Activated T-helper 17 cell treated with anti-CD3 and anti-CD28 coated beads, Interleukin-2, amount 50 U/mL, for 72 hours (primary cell): ENCODE measurements at places on chromosomes 16 and 17. TPM values are rescaled to one million over a fixed set of nuclear protein-coding genes. Genes with fewer than 3 reads are reported as not detected.
A peak's percentile ranks its signal among the peaks of the same experiment; 100 is the strongest.

GRCh38 chr17:65604070-65604469, 42.6 kb upstream of the AXIN2 start:
- no peaks in the 10 kb centered on the region for H3K4me1 ChIP-seq
- ATAC-seq = peak; percentile 21
- H3K27me3 ChIP-seq = peaks cover 3% of the 10 kb centered on the region
- H3K36me3 ChIP-seq = no peaks in the 10 kb centered on the region

DNA sequence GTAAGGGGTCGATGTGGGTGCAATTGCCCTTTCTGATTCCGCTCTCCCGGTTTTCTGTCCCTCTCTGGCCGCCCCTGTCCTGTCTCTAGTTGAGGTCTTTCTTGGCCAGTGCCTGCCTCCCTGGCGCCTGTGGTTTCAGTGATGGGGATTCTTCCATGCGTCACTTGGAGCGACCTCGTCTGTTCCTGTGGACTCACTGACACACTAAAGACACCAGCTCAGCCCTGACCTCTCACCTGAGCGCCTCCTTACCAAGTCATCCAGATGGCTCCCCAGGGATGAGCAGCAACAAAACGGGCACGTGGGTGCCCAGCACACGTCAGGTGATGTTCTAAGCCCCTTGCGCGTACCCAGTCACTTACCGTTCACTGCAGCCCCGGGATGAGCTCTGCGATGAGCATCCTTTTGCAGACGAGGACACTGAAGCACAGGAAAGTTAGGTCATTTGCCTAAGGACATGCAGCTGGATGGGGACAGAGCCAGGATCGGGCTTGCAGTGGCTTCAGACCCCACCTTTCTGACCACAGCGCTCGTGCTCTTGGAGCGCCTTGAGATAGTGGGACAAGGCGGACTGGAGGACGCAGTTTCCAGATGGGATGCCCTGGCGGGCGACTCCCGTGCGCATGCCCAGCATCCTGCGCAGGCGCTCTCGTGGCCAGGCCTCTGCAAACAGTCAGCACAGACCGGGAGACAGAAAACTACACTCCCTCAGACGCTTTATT, 11.5 kb upstream of the LGALS3BP start:
- H3K36me3 ChIP-seq = peaks cover 71% of the 10 kb centered on the region
- H3K27me3 ChIP-seq = no peaks in the 10 kb centered on the region
- H3K4me3 ChIP-seq = no peak overlapping the region

DNA sequence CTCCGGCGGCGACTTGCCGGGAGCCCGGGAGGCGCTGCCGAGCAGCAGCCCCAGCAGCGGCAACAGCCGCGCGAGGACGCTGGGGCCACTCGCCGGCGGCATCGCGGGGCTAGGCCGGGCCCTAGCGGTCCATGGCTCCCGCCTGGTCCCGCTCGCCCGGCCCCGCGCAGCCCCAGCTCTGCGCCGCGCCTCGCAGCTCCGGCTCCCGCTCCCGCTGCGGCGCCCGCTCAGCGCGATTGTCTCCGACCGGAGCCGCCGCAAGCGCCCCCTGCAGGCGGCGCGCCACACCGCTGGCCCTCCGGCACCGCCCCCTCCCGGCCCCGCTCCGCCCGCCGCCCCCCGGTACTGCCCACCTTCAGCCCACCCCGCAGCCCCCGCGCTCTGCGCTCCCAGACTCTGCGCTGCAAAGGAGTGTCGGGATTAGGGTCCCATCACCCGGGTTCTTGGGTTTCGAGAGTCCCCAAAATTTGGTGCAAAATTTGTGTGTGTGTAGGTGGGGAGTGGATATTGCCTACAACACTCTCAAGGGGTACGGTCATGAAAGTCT, at the start of gene FAM171A2:
TSS of gene FAM171A2 (minus strand) at position 241 of the 547 bp plus-strand sequence. CDS start at position 102, 139 bp downstream.
- H3K36me3 ChIP-seq = no peaks in the 10 kb centered on the region
- H3K27ac ChIP-seq = no peak within 1 kb of the TSS
- H3K27me3 ChIP-seq = peaks cover 12% of the 10 kb centered on the region
- ATAC-seq = peak; percentile 93

DNA sequence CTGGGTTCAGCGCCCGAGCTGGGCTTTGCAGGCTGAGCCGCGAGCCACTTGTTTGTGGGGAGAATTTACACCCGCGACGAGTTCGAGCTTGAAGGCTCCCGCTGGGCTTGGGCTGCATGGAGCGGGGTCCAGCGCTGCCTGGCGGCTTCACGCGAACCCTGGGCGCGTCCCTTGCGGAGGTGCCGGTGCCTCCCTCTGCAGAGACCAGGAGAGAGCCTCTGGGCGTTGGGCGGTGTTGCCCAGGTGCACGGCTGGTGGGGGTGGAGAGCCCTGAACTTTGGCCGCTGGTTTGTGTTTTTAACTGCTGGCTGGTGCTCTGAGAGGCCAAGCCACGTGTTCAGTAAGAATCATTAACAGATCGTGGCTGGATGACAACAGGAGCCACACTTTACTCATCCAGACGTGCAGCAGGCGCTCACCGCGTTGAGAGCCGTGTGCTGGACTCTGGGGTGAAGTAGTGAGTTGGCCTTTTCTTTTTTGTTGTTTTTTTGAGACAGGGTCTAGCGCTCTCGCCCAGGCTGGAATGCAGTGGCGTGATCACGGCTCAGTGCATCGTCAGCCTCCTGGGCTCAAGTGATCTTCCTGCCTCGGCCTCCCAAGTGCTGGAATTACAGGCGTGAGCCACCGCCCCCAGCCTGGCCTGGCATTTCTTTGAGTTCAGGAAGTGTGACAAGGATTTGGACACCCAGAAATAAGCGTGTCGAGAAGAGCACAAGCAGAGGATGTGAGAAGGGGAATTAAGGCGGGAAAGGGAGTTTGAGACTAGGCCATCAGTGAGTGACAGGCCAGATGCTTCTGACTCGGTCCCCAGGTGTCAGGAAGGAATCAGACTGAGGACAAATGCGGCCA, 827 bp downstream of the CDK10 start:
- peaks cover 21% of the 10 kb centered on the region for H3K36me3 ChIP-seq
- H3K27ac ChIP-seq = peak overlapping the region; percentile 88
- ATAC-seq = peak; percentile 36

- peaks cover 7% of the 10 kb centered on the region for H3K4me1 ChIP-seq
- no peaks in the 10 kb centered on the region for H3K36me3 ChIP-seq
- no peaks in the 10 kb centered on the region for H3K27me3 ChIP-seq
- ATAC-seq = no peak
- H3K4me3 ChIP-seq = no peak overlapping the region
These were observed 4.9 kb upstream of the PGAP6 start for GRCh38 chr16:386641-387156.

DNA sequence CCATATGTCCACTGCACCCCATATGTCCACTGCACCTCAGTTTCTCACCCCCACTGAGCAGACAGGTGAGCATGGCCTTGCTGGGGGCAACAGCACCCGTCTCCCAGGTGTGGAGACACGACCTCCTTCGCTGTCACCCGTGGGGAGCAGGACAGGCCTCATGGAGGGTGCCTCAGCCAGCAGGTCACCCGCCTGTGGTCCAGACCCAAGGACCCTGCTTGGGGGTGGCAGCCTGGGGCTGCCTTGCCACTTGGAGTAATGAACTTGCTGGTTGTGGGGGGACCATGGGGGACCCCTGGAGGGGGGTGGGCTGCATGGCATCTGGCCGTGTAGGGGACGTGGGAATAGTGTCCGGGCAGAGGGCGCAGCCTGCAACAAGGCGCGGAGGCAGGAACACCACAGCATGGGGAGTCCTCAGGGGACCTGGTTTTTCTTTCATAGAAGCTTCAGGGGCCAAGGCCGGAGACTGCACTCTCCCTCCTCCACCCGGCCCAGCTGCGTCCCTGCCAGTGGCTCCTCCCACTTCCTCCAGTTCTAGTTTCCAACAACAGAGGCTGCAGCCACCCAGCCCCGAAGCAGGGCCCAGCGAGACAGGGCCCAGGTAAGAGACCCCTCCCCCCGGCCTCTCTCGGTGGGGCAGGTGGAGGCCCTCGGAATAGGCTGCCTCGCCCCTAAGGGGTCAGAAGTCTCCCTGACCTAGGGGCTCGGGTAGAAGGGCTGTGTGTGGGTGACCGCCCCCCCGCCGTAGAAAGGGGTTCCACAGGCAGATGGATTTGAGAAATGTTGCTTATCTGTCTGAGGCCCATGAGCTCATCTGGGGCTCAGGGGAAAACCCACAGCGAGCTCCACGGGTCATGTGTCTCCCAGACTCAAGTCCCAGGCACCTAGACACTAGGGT, at the start of gene NHLRC4:
TSS of gene NHLRC4 (plus strand) at position 531 of the 898 bp plus-strand sequence. CDS start 1,043 bp downstream, outside the sequence.
- no peaks in the 10 kb centered on the region for H3K36me3 ChIP-seq
- H3K4me3 ChIP-seq = peak within 1 kb of the TSS; percentile 64
- ATAC-seq = peak; percentile 66
- peaks cover 23% of the 10 kb centered on the region for H3K4me1 ChIP-seq
- H3K27ac ChIP-seq = peak within 1 kb of the TSS; percentile 70

DNA sequence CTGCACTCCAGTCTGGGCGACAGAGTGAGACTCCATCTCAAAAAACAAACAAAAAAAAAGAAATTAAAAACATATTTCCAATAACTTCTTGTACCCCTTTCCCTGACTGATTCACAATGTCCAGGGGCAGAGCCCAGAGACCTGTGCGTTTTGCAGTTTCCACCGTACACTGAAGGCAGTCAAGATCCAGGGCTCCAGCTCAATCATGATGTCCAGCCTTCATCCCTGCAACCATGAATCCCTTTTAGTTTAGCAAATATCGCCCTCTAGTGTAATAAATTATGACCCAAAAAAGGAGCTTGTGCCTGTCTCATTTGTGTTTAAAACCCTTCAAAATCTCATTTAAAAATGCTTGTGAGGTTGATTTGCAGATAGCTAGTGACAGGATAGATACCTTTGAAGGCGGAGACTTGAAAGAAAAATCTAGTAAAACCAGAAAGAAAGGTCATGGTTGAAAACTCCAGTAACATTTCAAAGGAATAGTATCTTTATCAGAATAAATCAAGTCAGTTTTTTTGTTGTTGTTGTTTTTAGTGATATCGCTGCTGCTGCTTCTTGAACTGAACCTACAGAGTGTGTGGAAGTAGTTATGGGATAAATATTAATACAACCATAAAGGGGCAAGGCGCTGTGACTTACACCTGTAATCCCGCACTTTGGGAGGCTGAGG, 3.7 kb upstream of the ERN1 start:
- ATAC-seq = no peak
- H3K4me3 ChIP-seq = no peak overlapping the region
- H3K36me3 ChIP-seq = peaks cover 7% of the 10 kb centered on the region
- H3K4me1 ChIP-seq = peaks cover 15% of the 10 kb centered on the region

GRCh38 chr17:71461498-71462169, 659.2 kb upstream of the SOX9 start:
- no peak for ATAC-seq
- peaks cover 1% of the 10 kb centered on the region for H3K27me3 ChIP-seq
- H3K27ac ChIP-seq = no peak overlapping the region

DNA sequence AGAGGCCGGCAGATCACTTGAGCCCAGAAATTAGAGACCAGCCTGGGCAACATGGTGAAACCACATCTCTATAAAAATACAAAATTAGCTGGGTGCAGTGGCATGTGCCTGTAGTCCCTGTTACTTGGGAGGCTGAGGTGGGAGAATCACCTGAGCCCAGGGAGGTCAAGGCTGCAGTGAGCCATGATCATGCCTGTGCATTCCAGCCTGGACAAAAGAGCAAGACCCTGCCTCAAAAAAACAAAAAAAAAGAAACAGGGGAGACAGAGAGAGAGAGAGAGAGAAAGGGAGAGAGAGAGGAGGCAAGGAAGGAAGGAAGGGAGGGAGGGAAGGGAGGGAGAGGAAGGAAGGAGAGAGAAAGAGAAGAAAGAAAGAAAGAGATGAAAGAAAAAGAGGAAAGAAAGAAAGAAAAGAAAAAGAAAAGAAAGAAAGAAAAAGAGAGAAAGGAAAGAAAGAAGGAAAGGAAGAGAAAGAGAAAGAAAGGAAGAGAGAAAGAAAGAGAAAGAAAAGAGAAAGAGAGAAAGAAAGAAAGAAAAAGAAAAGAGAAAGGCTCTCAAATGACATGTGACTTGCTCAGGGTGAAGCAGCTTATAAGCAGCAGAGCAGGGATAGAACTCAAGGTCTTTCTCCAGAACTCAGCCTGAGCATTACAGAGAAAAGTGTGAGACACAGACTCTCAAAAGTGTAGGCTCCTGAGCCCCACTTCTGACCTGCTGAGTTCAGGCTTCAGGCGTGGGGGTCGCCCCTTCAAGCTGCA, 15.5 kb downstream of the CX3CL1 start:
- no peaks in the 10 kb centered on the region for H3K27me3 ChIP-seq
- peak; percentile 56 for ATAC-seq
- H3K36me3 ChIP-seq = no peaks in the 10 kb centered on the region

DNA sequence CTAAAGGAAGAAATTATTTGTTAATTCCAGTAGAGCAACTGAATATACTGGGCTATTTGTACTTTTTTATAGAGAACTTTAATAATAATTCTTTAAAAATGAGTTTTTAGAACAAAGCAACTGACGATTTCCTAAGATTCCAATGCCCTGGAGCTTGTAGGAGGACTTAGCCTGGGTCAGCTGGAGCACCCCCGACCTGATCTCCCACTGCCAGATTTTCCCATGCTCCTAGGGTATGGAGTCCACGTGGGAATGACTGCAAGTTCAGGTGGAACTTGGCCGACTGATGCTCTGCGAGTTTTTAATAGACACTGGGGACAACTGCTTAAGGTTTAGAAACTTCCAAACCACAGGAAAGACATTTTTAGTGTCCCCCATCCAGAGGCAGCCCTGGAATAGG, 25.5 kb upstream of the CACNG5 start:
- H3K4me3 ChIP-seq = no peak overlapping the region
- no peak overlapping the region for H3K27ac ChIP-seq
- ATAC-seq = no peak
- no peaks in the 10 kb centered on the region for H3K4me1 ChIP-seq
- H3K36me3 ChIP-seq = peaks cover 17% of the 10 kb centered on the region

DNA sequence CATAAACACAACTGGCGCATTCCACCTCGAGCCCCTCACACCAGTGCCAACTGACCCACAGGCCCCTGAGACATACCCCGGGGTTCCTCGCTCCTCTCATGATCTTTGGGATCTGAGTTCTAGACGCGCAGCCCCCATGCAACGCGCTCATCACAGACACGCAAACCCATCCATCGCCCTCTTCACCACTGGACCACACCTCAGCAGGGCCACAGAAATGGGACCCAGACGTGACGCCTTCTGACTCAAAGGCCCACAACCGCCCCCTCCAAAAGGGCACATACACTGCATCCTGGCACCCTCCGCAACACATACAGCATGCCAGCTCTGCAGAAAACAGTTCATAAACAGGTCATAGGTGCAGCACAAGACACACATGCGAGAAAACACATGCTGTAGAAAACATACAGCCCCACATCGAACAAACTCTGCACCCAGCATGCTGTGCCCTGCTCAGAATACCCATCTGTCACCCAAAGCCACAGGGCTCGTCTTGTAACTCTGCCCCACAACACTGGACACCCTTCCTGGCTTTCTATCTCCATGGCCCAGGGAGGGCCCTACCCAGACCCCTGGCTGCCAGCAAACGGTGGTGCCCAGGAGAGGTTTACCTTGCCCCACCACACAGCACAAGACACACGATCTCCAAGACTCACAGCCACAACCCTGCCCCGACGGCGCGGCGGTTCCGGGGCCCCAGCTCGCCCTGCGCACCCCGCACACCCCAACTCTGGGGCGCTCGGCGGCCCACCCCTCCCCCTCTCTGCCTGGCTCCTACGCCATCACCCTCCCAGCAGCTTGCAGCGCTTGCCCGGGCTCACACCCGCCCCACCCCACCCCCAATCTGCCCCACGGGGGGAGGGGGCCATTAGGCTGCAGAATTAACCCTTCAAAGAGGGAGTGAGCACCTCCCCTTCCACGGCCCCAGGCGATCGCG, 887 bp downstream of the ZBTB4 start:
- peaks cover 42% of the 10 kb centered on the region for H3K4me1 ChIP-seq
- ATAC-seq = peak; percentile 50
- peak overlapping the region; percentile 88 for H3K4me3 ChIP-seq
- peak overlapping the region; percentile 86 for H3K27ac ChIP-seq

Gene FOXO3B
- 7.7 TPM for total RNA-seq

Gene CRYM
- not detected for total RNA-seq

Gene OGFOD1
- 59.9 TPM for total RNA-seq

Gene KCNJ12
- 0.05 TPM for total RNA-seq

Gene POLDIP2
- 109 TPM for total RNA-seq

Gene LRRC75A
- 2.3 TPM for total RNA-seq

Gene KCNJ18
- not detected for total RNA-seq
